Islet precursor cell (in vitro differentiated cells): ENCODE measurements at places on chromosomes 11 and 22.

GRCh38 chr11:19718051-19718450 is 5.4 kb downstream of the NAV2 start:
- DNase-seq: no peak

DNA sequence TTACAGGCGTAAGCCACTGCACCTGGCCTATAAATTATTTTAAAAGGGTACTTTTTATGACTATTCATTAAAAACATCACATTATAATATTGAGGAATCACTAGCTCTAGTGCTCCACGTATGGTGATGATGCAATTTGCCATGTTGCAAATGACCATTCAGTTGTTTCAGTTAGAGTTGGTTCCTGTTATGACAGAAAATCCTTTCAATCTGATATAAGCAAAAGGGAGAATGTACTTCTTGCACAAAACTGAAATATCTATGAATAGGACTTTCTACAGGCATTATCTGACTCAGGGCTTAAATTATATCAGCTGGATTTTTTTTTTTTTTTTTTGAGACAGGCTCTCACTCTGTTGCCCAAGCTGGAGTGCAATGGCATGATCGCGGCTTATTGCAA is 45.6 kb upstream of the RRM1 start:
- DNase-seq: no peak

- DNase-seq: peak; percentile 80
Observed at GRCh38 chr11:8338138-8338537, 74.5 kb upstream of the LMO1 start.

DNA sequence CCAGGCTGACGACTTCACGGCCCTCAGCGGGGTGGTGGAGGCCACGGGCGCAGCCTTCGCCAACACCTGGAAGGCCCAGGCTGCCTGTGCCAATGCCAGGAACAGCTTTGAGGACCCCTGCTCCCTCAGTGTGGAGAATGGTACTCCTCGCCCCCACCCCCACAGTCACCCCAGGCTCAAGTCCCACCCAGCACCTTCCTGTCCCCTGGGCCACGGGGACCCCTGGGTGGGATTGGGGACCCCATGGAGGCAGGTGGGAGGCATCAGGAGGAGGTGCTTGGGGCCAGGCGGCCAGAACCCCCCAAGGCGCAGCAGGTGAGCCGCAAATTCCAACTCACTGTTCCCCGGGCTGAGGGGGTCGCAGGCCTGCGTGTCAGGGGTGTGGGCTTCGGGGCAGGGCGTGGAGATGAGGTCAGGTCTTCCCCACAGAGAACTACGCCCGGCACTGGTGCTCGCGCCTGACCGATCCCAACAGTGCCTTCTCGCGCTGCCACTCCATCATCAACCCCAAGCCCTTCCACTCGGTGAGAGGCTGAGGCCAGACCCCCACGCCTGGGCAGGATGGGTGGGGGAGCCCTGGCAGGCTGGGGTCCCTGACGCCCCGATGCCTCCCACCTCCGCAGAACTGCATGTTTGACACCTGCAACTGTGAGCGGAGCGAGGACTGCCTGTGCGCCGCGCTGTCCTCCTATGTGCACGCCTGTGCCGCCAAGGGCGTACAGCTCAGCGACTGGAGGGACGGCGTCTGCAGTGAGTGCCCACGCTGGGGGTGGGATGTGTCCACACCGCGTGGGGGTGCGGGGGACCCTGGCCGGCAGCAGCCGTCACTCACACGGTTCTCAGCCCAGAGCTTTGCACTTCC is 9.4 kb downstream of the MUC5B start:
- DNase-seq: peak; percentile 37

DNA sequence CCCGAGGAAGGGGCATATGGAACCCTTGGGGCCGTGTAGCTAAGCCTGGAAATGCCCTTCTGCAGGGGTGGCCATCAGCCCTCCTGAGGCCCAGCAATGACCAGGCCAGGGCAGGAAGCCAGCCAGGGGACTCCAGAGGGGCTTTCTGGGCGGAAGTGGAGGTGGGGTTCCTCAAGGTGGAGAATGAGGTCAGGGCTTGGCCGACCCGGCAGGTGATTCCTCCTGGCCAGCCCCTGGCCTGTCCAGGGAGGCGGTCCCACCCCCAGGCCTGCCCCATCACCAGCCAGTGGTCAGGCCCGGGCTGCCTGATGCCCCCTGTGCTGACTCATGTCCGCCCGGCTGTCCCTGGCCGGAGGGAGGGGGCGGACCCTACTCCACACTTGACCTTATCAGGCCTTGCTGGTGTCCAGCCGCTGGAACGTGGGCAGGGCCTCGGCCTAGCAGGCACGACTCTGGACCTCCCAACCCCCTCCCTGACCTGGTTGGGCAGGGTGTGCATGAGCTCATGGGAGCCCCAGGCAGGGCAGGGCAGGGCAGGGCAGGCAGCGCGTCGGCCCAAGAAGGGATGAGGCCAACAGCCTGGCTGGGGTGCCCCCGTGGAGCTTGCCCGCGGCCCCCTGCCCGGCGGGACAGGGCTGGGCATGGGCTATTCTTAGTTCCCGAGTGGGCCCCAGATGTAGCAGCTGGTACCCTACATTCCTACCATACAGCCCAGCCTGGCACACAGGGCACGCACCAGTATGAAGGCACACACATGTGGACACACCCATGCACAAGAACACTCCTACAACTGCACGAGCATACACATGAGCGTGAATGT is 35.9 kb downstream of the RPL3 start:
- DNase-seq: peak; percentile 96

GRCh38 chr11:47446833-47447232 is 2.1 kb downstream of the RAPSN start:
- DNase-seq: no peak

- no peak for DNase-seq
Observed at GRCh38 chr22:49897015-49897684, 21.1 kb downstream of the ALG12 start.

GRCh38 chr22:30753701-30754100 is 59.0 kb downstream of the OSBP2 start:
- DNase-seq: no peak

GRCh38 chr11:70854201-70854600 is 398.2 kb downstream of the SHANK2 start:
- no peak for DNase-seq

GRCh38 chr11:67353317-67354074 is at the start of gene POLD4:
Gene POLD4 (minus strand): TSS chr11:67353546. CDS start chr11:67353399, 147 bp downstream.
- DNase-seq: peak; percentile 98

DNA sequence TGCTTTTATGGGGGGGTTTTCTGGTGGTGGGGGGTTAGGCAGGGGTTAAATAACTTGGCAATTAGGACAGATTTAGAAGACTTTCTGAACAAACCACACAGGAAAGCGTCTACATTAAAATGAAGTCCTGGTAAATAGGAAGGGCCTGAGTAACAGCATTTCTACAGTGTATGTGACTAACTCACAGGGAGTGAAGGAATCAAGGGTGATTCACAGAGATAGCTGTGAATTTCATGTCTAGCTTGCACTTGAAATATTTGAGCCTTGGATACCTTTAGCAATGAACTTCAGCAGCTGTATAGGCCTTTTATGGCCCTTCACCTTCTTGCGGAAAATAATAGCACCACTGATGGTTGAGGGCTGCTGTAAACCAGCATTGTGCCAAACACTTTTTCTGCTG is 26.1 kb upstream of the LDHA start:
- no peak for DNase-seq

- DNase-seq: no peak
Observed at GRCh38 chr22:24216541-24217209, 28.2 kb downstream of the GGT5 start.

DNA sequence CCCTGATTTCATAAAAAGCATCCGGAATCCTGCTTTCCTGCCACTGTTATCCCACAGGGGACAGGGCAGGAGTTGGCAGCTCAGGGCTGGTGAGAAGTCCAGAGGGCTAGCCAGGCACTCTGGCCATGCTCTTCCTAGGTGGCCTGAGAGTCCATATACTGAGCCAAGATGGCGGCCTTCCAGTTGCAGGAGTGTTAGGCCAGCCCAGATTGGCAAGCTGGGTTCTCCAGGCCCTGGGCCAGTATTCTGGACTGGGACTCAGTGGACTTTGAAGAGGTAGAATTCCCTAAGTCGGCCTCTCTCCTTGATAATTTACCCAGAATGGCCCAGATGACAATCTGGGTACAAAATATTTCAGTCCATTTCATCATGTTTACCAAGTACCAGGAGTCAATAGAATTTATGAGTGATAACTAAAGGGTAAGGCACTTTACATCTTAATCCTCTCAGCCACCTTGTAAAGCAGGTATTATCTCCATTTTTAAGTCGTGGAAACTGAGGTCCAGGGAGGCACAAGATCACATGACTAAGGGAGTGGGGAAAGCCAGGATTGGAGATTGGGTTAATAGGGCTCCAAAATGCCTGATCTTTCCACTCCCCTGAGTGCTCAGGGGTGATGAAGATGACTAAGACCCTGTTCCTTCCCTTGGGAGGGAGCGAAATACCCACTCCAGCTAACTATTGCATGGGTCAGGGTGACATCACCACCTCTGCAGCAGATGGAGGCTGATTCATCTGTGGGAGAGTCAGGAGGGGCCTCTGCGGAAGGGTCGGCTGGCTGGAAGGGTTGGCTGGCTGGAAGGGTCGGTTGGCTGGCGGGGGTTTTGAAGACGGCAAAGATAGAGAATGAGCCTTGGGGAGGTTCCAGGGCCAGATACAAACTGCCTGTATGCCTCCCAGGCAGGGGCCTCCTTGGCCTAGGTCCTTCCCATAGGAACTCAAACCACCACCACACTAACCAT is 1.2 kb upstream of the MICALL1 start:
- peak; percentile 99 for DNase-seq

DNA sequence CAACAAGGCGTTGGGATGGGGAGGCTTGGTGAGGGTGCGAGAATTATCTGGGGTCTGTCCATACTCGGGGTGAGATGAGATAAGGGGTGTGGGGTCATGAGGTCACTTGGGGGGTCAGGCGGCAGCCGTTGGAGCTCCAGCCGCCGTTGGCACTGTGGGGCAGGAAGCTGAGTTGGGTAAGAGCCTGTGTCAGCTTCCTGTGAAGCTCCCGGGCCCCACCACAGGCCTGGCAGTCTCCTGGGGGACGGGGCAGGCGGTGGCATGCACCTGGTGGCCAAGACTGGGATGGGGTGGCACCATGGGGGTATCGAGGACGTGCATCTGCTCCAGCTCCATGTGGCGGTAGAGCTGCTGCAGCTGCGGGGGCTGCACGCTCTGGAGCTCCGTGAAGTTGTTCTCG is 7.1 kb upstream of the MYBPC3 start:
- no peak for DNase-seq

DNA sequence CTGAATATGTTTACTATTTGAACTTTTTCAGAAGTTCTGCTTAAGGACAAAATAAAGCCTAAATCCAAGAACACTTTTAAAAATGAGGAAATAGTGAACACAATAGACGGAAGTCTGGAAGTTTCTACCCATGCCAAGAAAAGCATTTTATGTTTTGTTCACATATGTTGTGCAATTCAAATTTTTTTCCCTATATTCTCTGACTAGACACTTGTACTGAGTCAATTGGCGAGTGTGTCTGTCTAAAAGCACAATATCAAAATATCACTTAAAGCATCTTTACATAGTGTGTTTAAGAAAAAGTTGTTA is 29.2 kb downstream of the INCENP start:
- no peak for DNase-seq

DNA sequence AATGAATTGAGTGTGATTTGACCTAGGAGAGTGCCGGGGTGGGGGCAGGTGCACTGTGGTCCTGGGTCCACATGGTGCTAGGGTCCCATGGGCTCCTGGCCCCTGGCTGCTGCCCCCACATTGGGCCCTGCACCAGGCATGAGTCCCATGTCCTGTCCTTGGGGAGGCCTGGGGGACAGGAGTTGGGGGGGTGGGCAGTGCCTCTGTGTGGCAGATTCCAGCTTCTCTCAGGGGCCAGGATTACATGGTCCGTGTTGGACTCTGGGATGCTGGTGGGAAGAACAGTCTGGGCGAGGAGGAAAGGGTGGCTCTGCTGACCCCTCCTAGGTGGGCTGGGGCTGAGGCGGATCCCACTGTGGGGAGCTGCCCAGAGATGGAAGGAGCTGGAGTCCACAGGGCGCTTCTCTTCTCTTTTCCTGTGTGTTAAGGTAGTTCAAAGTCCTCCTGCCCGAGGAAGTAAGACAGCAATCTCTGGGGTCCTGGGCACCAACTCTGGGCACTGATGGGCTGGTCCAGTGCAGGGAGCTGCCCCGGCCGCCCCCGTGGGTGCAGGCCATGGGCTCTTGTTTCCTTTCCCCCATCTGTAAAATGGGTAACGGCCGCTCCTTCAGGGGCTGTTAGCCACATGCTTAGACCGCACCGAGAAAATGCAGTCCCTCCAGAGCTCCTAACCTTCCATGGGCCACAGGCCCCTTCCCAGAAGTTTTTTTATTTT is 19.8 kb downstream of the KCNQ1 start:
- no peak for DNase-seq

GRCh38 chr22:23895599-23896144 is 1.5 kb downstream of the MIF start:
- DNase-seq: no peak

DNA sequence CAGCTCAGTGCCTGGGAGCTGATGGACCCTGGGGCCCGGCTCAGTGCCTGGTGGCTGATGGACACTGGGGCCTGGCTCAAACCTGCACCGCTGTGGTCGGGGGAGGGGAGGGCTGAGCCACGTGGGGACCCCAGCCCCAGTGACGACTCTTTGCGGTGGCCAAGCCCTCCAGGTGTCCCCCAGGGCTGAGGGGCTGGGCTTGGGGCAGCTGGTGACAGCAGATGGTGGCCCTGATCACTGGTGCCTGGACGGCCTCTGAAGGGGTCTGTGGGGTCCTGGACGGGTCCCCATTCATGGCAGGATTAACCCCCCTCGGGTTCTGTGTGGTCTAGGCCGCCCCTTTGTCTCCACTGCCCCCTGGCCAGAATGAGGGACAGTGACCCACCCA is 3.4 kb upstream of the MUC5B start:
- DNase-seq: peak; percentile 45

GRCh38 chr11:38153985-38154384 is 1555.9 kb upstream of the RAG2 start:
- no peak for DNase-seq

DNA sequence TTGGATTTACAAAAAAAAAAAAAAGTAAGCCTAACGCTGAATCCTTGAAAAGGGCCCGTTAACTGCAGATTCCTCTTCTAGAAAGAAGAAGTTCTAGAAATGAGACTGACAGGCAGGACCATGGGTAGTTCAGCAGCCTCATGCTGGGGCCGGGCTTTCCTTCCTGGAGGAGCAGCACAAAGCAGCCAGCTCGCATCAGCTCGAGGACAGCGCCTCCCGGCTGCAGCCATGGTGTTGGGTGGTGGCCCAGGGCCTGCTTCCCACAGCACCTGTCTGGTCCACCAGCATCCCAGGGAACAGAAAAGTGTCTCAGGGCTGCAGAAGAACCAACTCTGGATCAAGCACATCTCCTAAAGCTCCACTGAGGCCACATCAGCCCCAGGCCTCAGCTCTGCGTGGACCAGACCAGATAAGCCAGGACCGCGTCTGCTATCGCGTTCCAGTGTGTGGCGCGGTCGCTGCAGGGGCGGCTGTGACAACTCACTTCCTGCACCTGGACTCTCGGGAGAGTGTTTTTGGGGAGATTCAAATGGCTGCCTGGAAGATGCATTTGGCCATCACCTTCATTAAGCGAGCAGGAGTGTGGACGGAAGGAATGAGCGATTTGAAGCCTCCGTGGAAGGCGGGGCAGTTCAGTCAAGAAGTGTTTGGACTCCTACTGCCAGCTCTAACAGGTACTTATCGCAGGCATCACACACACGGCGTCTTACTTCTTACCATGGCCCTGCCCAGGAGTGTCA is 53.5 kb downstream of the MYH9 start:
- peak; percentile 77 for DNase-seq

GRCh38 chr22:24593836-24594568 is 1.1 kb upstream of the LRRC75B start:
- peak; percentile 58 for DNase-seq
